ENCODE measurements at places on chromosomes 13 and 19. TPM values are rescaled to one million over a fixed set of nuclear protein-coding genes. Genes with fewer than 3 reads are reported as not detected.

DNA sequence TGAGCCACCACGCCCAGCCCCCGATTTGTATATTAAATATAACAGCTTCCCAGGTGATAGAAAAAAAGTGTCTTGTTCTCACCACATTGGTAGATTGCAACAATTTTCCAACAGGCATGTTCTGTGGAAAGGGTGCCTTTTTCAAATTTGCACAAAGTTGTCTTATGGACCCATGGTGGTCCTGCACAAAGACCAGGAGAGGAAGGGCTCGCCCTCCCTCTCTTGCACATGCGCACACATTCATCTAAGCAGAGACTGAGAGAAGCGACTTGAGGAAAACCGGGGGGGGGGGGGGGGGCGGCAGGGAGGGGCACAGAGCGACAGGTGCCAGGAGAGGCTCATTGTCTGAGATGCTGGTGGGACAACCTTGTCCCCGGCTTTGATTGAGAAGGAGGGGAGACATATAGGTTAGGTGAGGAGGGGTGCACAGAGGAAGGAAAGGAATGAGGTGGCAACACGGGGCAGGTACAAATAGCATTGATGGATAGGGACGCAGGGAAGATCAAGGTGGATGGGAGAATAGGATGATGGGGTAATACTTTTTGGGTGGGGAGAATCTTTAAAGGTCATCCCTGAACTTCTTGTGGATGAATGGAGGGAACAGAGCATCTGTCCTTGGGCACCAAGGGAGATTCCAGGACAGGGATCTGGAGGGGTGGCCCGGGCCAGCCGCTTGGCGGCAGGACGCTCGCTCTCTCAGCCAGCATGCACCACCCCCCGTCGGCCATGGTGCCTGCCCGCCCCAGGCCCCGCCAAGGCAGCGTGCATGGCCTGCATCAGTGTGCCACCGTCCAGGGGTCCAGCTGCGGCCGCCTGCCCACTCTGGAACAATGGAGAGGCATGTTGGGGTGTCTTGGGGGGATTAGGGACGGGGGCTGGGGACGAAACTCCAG is 76.0 kb downstream of the IER2 start:
- DNase-seq: no peak

- peak; percentile 74 for DNase-seq
Measured at GRCh38 chr13:98142380-98143156, at the start of gene FARP1. FARP1 (plus strand) TSS chr13:98143094; CDS start chr13:98213243, 70,149 bp downstream.

DNA sequence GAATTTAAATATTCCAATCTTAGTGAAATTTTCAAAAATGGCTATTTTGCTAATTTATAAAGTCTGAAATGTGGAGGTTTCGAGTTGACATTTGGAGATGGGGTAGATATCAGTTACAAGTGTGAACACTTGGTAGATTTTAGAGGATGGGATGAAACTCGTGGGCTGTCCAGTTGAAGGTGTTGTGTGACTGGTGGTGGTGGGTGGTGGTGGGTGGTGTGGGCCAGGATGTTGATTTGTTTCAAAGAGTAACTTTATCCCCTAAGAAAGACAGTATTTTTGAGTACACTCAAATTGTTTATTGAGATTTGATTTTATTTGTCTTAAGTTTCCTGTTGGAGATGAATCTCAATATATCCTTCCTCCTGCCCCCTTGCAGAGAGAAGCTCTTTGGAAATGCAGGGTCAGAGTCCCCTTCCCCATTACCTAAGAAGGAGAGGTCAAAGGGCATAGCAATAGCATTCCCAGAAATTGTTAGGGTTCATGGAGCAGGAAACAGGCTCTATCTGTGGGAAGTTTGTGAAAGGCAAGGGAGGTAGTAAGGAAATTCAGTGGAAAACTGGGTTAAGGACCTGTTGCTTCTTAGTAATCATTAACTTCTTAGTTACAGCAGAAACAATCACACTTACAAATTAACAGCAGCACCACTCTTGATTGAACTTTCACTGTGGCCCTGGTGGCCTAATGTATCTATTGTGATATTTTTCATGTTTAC is 133.6 kb upstream of the RNF113B start:
- no peak for DNase-seq

GRCh38 chr13:111158136-111158805 is 43.2 kb downstream of the ARHGEF7 start:
- DNase-seq: no peak

TRMT1 gene
- 46.2 TPM for total RNA-seq

IRGC gene
- total RNA-seq: not detected

SPIB gene
- 0.32 TPM for total RNA-seq

DNA sequence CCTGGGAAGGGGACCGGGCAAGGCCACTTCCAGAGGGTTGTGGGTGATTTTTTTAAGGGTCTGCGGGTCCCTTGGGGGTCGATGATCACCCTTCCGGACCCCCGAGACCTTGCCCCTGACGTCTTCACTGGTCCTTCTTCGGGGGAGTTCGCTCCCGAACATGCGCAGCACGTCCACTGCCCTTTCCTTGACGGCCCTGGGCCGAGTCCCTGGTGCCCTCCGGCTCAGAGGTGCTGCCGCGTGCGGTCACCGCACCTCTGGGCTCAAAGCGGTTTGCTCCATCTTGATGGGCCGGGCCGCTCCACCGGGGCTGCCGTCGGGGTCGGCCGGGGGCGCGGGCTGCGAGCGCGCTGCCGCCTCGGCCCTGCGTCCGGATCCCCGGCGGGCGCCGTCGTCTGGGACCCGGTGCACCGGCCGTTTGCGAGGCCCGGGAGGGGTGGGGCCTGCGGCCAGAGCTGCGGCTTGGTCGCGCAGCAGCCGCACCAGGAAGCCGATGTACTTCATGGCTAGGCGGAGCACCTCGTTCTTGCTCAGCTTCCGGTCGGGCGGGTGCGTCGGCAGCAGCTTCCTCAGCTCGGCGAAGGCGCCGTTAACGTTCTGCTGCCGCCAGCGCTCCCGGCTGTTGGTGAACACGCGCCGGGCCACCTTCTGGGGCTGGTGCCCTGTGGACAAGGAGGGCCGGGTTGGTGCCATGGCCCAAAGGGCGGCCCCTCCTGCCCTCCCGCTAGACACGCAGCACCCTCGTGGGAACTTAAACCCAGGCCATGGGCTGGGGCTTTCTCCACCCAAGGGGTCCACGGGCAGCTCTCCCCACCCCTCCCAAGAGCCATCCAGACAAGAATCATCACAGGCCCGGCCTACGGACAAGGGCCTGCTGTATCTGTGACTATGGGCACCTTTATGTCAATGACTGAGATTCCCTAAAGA is 3.3 kb downstream of the LYL1 start:
- no peak for DNase-seq

PSG1 gene
- total RNA-seq: not detected

ZNF296 gene
- 2.0 TPM for total RNA-seq

FLT3 gene
- 1.9 TPM for total RNA-seq

- DNase-seq: no peak
Measured at GRCh38 chr19:33175886-33176669, 18.1 kb upstream of the LRP3 start.

- no peak for DNase-seq
Measured at GRCh38 chr13:52371736-52372247, 34.2 kb downstream of the THSD1 start.

DNA sequence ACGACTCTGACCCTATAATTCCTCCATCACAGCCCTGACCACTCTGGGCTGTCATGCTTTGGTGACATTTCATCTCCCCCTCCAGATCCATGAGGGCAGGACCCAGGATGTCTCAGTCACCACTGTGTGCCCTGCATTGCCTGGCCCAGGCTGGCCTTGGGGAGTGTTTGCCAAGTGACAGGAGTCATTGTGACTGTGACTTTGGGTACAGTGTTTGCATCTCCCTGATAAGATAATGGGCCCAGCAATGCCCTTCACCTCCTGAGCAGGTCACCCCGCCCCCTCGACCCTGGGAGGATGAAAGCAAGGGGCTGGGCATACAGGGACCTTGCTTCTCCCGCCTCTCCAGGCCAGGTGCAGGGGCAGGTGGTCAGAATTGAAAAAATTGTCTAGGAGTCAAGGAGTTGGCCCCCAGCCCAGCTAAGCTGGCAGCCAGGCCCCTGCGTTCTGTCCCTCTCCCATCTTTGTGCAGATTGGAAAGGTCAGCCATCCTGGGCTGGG is 5.9 kb upstream of the ATP4A start:
- no peak for DNase-seq

DNA sequence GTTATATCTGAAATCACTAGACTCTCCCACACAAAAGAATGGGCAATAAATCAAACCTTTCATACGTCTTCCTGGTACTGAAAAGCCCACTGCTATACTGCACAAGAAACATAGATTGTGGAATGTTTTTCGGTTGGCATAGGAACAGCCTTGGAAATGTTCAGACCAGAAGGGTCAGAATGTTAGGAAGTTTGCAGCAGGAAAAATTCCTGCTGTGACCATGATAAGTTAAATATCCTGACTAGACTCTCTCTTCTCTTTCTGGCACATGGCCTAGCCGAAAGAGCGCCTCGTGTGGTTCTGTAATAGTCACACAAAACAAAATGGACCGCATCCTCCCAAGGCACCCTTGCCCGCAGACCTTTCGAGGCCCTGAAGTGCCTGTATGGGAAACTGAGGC is 427.2 kb downstream of the COG6 start:
- DNase-seq: no peak

- peak; percentile 73 for DNase-seq
Measured at GRCh38 chr13:113974304-113975281, 717 bp upstream of the C13orf46 start.

PABPC3 gene
- total RNA-seq: 0.17 TPM

GRCh38 chr13:49343731-49344130 is 96.0 kb downstream of the CDADC1 start:
- DNase-seq: no peak

DNA sequence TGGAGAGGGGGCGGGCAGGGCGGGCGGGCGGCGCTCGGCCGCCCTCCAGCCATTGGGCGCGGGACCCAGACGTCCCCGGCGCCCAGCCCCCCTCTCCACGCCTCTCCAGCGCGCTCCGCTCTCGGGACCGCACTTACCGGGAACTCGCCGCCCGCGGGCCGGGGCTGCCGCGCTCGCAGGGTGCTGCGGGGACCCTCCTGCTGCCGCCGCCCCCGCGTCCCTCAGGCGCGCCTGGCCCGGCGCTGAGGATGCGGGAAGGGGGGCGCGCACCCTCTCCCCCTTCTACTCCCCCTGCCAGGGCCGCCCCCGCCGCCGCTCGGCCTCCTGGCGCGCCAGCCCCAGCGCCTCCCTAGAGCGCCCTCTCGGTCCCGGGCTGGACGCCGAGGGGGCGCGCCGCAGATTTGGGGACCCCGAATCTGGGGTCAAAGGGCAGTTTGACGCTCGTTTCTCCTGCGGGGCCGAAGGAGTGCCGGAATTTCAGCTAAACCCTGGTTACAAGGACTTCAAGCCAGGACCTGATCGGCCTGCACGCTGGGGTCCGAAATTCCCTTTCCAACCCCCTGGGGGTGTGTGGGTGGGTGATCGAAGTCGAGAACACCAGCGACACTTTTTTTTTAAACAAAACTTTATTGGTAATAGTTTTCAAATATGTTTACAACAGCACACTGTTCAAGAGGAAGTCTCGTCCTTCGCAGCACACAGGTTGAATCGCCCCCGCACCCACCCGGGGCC is 696 bp upstream of the SAMD1 start:
- peak; percentile 86 for DNase-seq

DNA sequence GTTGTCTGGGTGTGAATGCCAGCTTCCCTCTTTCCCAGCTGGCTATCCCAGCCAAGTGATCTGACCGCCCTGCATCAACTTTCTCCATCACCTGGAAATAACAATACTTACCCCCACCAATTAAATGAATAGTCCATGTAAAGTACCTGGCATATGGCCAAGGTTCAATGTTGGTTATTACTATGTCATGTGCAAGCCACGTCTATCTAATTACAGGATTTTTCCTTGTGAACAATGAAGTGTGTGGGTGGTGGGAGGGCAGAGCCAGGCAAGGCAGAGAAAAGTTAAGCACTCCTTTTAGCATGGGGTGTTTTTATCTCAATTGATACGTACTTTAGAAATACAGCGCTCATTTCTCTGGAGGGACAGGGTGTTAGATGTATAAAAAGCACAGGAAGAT is 121.1 kb downstream of the NHLRC3 start:
- no peak for DNase-seq

DNA sequence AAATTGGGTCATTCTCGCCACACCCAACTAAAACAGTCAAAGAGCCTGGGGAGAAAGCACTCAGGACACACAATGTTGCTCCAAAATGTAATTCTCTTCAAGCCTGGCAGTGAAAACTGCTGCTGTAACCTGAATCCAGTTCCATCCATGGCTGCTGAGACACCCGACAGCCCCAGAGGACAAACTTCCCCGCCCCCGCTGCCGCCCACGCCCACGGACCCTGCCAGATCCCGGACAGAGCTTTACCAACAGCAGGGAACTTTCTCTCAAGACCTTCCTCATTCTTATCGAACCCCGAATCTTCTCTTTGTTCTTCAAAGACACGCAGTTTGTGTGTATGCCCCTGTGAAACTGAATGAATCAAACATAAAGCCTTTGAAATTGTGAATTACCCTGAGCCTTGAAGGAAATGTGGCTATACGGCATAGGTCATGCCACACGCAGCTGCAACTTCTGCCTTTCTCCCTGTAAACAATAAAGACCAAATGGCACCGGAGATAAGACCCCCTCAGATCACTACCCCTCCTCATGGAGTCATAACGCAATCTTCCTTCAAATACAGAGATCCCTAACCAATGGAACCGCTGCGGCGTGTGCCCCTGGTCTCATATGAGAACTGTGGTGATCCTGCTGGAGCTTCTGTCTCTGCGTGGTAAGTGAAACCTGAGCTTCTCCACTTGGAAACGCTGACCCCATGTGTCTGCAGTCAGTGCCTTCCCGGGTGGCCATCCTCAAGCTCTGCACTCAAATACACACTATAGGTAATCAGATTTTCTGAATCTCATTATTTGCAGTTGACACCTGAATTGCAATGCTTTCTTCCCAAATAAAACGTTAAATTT is 4.8 kb upstream of the LAMP1 start:
- DNase-seq: peak; percentile 86

DNA sequence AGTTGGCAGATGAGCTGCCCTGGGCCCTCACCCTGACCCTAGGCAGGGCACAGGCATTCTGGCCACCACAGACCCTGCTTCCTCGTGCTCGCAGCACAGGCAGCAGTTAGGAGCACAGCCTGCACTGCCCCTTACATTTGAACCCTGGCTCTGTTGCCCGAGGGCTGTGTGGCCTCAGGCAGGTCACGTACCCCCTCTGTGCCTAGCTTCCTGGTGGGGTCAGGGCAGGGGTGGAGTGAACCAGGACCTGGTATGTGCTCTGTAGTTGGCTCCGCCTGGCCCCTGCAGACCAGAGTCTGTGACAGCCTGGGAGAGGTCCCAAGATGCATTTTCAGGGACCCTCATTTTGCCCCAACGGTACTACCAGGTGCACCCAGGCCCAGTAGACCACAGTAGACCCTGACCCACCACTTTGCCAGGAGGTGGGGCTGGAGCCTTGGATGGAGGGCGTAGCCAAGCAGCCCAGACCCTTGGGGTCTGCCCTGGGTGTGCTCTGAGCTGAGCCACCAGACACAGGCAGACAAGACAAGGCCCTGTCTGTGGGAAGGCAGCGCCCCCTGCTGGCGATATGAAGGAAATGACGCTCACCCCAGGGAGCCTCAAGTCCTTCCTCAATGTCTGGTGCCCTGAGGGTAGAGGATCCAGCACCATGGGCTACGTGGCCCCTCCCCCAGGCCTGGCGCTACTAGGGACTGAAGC is 9.1 kb downstream of the LYL1 start:
- DNase-seq: peak; percentile 74

LGALS14 gene
- not detected for total RNA-seq

NLRP8 gene
- not detected for total RNA-seq

ZNF91 gene
- 36.8 TPM for total RNA-seq

CGB5 gene
- 0.50 TPM for total RNA-seq

GRCh38 chr19:35776102-35776788 is 881 bp downstream of the ARHGAP33 start:
- no peak for DNase-seq

PRR36 gene
- total RNA-seq: 4.2 TPM

Data from left lung (tissue), 14 donors.